Activated T-cell treated with anti-CD3 and anti-CD28 coated beads for 48 hours (primary cell): ENCODE measurements at places on chromosomes 3 and 15.

DNA sequence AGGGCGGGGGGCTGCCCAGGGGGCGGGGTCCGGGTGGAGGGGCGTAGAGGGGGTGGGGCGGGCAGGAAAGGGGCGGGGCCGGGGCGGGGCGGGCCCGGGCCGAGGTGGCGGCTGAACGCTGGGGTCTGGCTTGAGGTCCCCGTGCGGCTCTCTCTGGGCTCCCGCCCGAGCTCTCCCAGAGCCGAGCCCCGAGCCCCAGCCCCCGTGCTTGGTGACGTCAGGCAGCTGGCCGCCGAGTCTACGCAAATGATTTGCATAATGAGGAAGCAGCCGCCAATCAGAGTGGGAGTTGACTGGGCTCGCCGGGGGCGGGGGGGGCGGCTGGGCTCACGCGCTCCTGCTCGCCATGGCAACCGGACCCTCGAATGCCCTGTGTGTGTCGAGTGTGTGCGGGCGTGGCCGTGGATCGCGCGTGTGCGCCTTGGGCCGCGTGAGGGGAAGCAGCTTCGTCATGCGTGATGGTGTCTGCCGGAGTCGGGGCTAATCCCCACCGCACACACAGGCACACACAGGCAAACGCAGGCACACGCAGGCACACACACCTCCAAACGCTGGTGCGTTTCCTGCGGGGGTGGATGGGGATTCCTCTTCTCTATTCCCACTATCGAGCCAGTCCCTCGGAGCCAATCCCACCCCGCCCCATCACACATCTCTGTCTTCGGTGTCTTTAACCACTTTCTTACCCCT is at the start of gene CELF6:
TSS of gene CELF6 (minus strand) at position 173 of the 687 bp plus-strand sequence. CDS start 283 bp downstream, outside the sequence.
- peak; percentile 53 for DNase-seq

DNA sequence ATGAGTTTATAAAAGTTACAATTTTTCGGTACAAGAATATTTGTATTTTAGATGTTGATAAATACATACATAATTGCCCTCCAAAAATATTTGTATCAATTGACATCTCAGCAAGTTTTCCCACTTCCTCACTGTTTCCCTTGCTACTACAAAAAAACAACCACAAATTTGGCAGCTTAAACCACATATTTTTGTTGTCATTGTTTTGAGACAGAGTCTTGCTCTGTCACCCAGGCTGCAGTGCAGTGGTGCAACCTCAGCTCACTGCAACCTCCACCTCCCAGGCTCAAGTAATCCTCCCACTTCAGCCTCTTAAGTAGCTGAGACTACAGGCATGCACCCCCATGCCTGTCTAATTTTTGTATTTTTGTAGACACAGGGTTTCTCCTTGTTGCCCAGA is 162.8 kb upstream of the RARB start:
- no peak for DNase-seq

DNA sequence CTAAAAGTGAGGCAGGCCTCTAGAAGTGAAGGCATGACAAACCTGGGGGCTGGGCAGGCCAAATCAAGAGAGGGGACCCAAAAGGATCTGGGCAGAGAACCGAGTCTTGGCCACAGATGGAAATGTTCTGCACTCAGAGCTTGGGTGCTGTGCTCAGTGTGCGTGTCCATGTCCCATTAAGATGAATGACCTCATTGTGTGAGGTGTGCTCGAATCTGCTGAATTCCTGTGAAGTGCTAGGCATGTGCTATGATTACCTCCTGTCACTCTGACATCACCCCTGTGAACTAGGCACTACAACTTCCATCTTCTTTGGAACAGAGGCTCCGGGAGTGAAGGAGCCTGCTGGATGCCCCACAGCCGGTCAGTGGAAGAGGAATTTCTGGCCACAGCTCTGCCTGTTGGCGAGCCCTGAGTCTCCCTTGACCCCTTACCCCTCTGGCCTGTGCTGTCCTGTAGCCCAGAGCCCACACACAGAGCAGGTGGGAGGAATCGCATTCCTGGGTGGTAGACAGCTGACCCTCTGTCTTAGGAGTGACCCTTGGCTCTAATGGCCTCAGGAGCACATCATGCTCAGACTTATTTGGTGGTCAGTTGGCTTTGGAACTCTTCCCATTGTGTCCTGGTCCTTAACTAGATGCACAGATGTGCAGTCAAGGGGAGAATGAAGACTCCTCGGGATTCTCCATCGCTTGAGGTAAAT is 67.6 kb upstream of the CTDSPL start:
- no peak for DNase-seq

- DNase-seq = no peak
These were observed 112.0 kb upstream of the NEO1 start for GRCh38 chr15:72940229-72940622.

GRCh38 chr3:124552224-124552623 is 178.0 kb upstream of the UMPS start:
- no peak for DNase-seq

GRCh38 chr15:99213187-99213811 is 36.1 kb downstream of the TTC23 start:
- peak; percentile 50 for DNase-seq

DNA sequence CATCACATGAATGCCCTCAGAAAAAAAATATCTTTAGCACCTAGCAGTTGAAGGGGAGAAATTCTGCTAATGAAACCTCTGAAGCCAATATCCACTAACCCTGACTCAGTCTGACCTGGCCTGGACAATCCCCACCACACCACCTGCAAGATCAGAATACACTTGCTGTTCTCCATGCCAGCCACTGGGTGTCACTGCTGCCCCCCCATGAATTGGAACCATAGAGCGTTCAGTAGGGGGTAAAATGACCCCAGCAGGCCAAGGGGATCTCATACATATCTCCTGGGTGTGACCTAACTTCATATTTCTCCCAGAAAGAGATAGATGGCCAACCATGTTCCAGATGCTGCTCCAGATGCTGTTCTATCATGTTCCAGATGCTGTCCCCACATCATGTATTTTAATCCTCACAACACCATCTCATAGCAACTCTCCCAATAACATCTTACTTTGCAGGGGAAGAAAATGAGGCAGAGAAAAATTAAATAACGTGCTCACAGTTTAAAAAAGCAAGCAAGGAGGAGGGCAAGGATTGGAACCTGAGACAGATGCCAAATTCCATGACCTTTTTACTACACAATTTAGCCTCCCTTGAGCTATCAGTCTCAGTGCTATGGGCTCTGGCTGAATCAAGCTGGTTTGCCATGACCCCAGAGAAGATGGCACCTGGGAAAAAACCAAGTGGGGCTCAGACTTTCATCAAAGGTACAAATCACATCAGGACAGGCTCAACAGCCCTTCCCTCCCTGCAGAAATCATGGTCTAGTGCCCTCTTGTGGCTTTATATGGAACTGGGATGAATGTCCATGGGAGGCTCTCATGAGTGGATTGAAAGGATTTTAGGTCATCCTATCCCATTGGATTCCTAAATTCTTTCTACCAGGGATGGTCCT is 12.4 kb downstream of the NTRK3 start:
- no peak for DNase-seq

GRCh38 chr3:71398157-71398836 is 185.2 kb downstream of the FOXP1 start:
- no peak for DNase-seq

GRCh38 chr15:27328608-27329007 is 357.6 kb downstream of the GABRG3 start:
- no peak for DNase-seq

- no peak for DNase-seq
These were observed 17.7 kb upstream of the GSK3B start for GRCh38 chr3:120111898-120112297.

- DNase-seq = no peak
These were observed 49.5 kb downstream of the CGNL1 start for GRCh38 chr15:57425842-57426241.

DNA sequence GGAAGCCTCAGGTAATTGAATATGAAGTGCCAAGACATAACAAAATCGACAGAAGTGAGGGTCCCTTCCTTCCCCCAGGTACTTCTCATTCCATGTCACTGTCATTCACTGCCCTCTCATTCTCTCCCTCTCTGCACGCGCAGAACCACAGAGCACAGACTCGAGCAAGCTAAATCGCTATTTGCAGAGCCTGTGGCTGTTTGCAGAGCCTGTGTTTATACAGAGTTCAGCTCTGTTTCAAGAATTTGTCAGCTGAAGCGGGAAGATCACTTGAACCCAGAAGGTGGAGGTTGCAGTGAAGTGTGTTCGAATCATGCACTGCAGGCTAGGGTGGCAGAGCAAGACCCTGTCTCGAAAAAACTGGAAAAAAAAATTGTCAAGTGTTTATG is 2.5 kb downstream of the VILL start:
- no peak for DNase-seq

DNA sequence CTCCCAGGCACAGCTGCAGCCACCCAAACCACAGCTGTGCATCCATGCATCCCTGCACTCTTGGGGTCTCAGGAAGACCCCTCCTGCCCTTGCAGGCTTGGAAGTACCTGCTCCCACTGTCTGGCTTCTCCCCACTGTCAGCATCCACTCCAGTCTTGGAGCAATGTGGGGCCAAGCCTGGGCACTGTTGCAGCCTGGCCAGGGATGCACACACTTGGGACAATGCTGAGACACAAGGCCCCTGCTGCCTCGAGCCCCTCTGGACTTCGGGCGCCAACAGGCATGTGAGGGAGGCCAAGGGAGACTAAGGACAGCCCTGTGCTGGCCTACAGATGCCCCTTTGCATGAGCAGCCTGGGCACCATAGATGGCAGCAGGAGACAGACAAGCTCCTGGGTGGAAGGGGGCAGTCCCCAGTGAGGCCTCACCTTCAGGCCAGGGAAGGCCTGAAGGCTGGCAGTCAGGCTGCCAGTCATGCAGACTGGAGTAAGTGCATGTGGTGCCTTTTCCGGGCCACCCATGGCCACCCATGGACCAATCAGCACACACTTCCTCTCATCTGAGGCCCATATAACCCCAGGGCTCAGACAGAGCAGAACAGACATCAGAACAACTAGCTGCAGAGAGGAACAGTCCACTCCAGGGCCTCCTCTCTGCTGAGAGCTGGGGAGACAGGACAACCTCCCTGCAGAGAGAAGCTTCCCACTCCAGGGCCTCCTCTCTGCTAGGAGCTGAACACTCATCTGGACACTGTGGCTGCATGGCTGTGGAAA is 219.0 kb downstream of the VGLL3 start:
- DNase-seq = no peak

GRCh38 chr15:68434021-68434420 is 2.1 kb upstream of the ITGA11 start:
- no peak for DNase-seq

GRCh38 chr3:152281133-152281713 is 12.5 kb downstream of the MBNL1 start:
- no peak for DNase-seq

GRCh38 chr15:63502843-63503738 is 1.3 kb upstream of the USP3 start:
- peak; percentile 77 for DNase-seq

DNA sequence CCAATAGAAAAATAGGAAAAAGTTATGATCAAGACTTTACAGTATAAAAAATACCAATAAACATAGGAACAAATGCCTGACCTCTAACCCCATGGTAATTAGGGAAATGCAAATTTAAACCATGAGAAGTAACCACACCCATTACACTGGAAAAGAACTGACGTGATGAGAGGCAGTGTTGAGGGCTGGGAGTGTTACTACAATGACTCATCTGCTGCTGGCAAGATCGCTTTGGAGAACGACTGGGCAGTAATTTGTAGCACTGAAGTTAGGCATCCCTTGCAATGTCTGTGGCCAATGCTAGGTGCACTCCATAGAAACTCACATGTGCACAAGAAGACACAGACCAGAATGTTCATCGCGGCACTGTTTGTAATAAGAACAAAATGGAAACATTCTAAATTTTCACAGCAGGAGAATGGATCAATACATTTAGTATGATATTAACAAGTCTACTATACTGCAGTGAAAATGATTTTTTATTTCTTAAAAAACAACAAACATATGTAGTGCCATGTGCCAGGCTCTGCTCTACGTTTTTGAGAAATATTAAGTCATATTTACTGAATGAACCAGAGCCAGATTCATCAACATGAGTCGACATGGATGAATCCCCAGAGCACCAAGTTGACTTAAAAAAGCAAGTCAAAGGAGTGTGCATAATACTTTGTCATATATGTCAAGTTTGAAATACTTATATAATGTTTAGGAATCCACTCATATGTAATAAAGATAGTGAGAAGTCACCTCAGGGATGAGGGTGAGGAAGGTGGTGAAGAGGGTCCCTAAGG is 37.6 kb upstream of the EPHB3 start:
- DNase-seq = no peak

DNA sequence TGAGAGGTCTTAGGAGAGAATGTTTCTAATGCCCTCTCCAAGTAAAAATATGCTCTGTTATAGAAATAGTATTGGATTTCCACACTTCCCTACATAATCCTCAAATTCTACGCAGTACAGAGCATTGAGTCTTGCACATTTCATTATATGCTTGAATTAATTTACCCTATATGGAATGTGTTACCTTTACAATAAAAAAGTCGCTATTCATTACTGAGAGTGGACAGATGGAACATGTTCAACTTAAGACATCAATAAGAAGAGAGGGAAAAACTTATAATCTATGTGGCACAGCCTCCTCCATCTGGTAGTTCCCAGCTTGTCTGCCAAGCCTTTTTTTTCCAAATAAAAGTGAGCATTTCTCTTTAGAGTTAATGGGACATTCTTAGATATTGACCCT is 417.9 kb downstream of the MECOM start:
- DNase-seq = no peak

DNA sequence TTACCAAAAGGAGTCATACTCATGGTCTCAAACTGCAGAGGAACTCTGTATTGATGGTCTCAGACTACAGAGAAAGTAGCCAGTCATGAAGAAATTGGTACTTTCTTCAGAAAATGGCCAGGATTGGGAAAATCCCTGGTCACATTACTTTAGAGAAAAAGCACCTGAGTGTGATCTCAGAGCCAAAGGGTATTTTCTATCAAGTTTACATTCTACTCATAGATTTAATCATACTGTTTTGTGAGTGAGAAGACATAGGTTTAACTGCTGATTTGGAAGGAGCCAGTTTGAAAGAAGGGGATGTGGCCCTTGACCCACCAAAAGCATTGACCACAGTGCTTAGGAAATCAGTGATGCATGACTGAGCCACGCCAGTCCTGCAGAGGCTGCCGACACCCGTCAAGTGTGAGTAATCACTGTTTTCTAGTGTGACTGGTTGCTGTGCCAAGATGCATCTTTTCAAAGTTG is 203.6 kb downstream of the AKAP13 start:
- peak; percentile 59 for DNase-seq

DNA sequence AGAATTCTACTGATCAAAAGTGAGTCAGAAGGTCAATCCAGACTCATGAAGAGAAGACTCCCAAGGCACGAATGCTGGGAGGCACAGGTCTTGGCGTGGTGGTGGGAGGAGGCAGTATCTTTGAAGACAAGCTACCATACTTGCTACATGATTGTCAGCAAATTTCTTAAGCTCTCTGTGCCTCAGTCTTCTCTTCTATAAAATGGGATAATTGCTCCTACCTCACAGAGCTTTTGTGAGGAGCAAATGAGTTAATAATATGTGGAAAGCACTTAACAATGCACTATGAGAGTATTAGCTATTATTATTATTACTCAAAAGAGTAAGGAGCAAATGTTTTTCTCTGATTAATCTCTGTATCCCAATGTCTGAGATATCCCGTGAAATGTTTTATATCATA is 36.2 kb downstream of the EHD4 start:
- DNase-seq = peak; percentile 16

GRCh38 chr3:126433496-126434263 is 39.0 kb downstream of the CFAP100 start:
- DNase-seq = no peak

- no peak for DNase-seq
These were observed 41.9 kb upstream of the SEMA4B start for GRCh38 chr15:90159213-90159612.
